SK-N-MC (cell line): ENCODE measurements at places on chromosomes 1 and 21.

- no peak for DNase-seq
Measured at GRCh38 chr1:223628233-223629125, 37.0 kb downstream of the CAPN8 start.

- no peak for DNase-seq
Measured at GRCh38 chr1:170670802-170671628, 7.1 kb downstream of the PRRX1 start.

DNA sequence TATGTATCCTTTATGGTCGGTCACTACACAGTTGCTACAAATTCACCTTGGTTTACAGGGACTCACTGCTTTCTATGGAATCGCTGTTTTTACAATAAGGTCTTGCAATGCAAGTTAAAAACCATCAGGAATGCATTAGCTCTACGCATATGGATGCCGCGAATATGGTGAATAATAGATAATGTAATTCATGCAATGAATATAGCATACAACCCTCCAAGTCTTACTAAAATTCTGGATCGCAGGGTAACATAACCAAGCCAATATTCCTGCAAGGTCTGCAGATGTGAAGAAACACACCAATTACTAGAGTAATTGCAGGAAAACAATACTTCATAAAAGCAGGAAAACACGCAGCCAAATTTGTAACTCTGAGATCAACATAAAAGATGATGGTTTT lies 75.6 kb upstream of the BACE2 start:
- DNase-seq = no peak

GRCh38 chr1:36981771-36982622 lies 52.3 kb downstream of the GRIK3 start:
- no peak for DNase-seq

DNA sequence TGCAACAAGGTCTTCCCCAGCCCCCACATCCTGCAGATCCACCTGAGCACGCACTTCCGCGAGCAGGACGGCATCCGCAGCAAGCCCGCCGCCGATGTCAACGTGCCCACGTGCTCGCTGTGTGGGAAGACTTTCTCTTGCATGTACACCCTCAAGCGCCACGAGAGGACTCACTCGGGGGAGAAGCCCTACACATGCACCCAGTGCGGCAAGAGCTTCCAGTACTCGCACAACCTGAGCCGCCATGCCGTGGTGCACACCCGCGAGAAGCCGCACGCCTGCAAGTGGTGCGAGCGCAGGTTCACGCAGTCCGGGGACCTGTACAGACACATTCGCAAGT lies 3.8 kb downstream of the ZBTB18 start:
- no peak for DNase-seq

DNA sequence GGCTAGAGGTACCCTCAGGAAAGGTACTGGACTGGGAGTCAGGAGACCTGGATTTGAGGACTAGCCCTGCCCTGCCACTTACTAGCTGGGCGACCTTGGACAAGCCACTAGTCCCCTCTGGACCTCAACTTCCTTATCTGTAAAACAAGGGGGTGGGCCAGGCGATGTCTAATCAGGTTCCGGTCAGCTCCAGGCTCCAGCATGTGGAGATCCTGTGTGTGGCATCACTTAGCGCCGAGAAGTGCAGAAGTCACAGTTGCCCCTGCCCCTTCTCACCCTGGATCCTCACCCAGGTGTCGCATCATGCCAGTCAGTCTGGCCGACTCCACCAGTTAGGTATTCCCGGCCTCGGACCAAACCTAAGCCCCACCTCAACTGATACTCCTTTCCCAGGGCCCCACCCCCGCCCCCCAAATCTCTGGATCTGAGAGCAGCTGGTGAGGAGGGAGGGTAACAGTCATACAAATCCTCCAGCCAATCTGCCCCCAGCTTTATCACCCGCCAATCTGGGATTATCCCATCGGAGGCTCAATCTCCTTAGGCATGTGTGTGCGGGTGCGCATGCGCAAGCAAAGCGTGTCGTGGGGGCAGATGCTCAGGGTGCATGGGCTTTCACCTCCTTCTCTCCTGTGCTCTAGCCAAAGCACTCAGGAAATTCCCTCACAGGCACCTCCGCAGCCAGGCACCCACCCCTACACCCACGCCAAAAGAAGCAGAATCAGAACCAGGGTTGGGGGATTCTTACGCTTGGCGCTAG lies 5.4 kb downstream of the CELF3 start:
- no peak for DNase-seq

GRCh38 chr1:55010887-55011217 lies 12.1 kb downstream of the BSND start:
- no peak for DNase-seq

DNA sequence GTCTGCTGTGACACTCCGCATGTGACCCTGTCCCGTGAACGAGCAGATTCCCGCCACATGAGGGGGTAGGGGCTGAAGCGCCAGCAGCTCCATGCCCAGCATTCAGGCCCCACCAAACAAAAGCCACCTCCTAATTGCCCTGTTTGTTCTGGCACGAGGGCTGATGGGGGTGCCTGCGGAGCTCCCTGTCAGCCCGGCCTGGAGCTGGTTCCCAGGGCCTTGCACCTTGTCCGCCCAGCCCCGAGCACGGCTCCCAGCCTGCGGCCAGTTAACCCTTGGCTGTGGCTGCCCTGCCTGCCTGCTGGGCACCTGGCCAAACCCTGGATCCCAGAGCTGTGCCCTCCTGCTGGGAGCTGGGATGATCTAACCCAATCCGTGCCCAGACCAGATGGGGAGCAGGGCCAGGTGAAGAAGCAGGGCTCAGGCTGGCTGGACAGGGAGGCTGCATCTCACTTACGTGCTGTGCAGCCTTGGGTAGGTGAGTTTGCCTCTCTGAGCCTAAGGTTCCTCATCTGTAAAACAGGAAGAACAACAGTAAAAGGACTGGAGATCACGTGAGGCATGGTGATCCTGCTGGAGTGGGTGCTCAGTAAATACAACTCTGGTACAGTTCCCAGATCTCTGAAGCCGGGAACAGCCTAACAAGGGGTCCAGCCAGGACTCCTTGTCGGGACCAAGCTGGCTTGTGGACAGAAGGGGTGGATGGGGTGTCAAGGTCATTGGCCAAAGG lies 110.9 kb upstream of the IFFO2 start:
- no peak for DNase-seq

DNA sequence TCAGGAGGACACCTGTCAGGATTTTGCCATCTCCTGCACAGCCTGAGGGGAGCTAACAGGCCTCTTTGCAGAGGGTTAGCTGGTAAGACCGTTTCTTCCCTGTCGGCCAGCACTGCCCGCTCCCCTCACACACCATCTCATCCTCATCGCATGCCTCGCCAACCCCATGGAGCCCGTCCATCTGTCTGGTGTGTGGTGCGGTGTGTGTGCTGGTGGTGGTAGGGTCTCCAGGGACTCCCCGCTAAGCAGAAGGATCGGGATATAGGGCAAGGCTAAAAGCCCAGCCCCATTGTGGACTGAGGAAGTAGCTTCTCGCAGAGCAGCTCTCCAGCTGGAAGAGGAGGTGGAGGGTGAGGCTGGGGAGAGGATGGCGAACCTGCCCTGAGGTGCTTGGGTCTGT lies 6.8 kb upstream of the SFN start:
- no peak for DNase-seq
